ENCODE measurements at places on chromosomes 2 and 18. TPM values are rescaled to one million over a fixed set of nuclear protein-coding genes. Genes with fewer than 3 reads are reported as not detected.

Gene TIGD1
- 10.1 TPM for total RNA-seq

Gene SCN7A
- total RNA-seq, result not detected

Gene SRD5A2
- total RNA-seq, result not detected

Gene ABCG8
- total RNA-seq, result not detected

Gene MTX2
- total RNA-seq, result 12.4 TPM

Gene FKBP1B
- 0.58 TPM for total RNA-seq

Gene SERPINB12
- total RNA-seq, result not detected

Gene UPP2
- not detected for total RNA-seq

Gene PAX3
- total RNA-seq, result not detected

Gene APOB
- not detected for total RNA-seq

Gene CFAP65
- total RNA-seq, result not detected

Gene ABCG5
- not detected for total RNA-seq

Gene PXDN
- not detected for total RNA-seq

Gene MC5R
- not detected for total RNA-seq

Gene CACNB4
- 0.13 TPM for total RNA-seq

Gene NLRC4
- not detected for total RNA-seq

Gene ESPNL
- total RNA-seq, result 0.05 TPM

Gene G6PC2
- not detected for total RNA-seq

Gene TMEM178A
- total RNA-seq, result 0.20 TPM

Gene MATN3
- not detected for total RNA-seq

Gene FLACC1
- 4.9 TPM for total RNA-seq

Gene RAX
- not detected for total RNA-seq

Measured in activated naive CD4-positive, alpha-beta T cell treated with anti-CD3 and anti-CD28 coated beads, Interleukin-2, amount 10 ng/mL, durations not matched to agents 5 hours and 36 hours (primary cell).